ENCODE measurements at places on chromosomes 5 and 9.

DNA sequence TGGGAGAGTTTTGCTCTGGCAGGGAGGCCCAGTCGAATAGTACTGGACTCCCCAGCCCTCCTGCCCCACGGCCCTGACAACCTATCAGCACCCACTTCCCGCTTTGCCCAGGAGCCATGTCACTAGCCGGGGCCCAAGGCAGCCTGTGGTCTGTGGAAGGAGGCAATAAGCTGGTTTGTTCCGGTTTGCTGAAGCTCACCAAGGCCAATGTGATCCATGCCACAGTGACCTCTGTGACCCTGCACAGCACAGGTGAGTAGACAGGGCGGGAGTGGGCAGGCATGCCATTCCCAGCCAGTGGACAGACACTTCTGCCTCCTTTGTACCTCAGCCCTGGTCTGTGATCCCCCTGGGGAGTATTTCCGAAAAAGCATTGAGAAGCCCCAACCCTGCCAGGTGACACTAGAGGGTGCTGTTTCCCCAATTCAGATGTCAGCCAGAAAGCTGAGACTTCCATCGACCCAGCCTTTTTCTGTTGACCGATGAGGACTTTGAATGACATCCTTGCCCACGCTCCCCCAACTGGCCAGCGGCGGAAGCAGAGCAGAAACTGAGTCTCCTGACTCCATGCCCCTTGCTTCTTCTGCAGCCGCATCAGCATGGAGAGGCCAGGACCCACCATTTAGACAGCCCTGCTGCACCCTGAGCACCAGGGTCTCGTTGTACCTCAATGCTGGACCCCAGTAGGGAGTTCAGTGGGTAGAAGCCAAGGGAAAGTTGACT lies 9.6 kb downstream of the PCYOX1L start:
- DNase-seq = peak; percentile 72

GRCh38 chr5:43010935-43011315 lies 29.2 kb downstream of the ANXA2R start:
- no peak for DNase-seq

DNA sequence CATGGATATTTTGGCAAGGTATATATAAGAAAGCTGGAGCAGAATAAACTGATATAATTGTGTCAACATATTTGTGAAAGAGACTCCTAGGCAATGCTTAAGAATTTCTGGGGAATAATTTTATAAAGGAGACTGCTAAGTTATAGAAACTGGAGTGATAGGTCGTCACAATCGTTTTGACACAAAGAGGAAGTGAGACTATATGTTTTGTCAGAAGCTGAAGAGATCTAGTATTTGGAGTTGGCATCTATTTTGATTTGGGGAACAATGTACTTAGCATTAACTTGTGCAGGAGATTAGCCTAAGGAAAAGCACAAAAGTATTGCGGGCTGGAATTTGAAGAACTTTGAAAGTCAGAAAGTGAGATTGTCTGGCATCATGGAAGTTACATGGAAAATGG lies 582.5 kb downstream of the TAF11L14 start:
- DNase-seq = no peak

- no peak for DNase-seq
Measured at GRCh38 chr9:135416664-135417290, 62.8 kb upstream of the PPP1R26 start.

DNA sequence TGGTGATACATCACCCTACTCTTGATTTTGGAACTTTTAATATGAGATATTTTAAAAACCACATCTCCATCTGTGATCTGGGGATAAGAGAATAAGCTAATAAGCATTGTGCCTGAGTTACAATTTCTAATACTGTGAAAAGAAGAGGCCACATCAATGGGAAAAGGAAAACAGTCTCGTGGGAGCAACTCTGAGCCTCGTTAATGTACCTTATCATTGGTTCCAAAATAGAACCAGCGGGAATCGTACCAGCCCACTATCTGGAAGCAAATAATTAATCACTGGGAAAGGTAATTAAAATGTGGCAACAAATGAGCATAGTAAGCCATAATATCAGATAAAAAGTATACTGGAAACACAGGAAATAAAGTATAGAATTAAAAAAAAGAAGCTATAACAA lies 28.0 kb upstream of the CEP78 start:
- DNase-seq = no peak

DNA sequence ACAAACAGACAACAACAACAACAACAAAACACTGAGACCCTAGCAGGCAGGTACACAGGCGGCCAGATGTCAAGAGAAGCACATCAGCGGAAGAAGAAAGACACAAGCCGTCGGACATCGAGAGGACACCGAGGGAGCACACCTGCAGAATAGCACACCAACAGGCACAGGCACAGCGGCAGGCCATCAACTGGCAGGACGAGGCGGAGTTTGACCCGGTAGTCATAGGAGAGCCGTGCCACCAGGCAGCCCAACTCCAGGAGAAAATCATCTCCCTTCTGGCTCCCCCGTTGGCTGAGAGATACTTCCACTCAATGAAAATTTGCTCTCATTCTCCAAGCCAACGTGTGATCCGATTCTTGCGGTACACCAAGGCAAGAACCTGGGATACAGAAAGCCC lies 352.1 kb upstream of the IZUMO3 start:
- DNase-seq = no peak

DNA sequence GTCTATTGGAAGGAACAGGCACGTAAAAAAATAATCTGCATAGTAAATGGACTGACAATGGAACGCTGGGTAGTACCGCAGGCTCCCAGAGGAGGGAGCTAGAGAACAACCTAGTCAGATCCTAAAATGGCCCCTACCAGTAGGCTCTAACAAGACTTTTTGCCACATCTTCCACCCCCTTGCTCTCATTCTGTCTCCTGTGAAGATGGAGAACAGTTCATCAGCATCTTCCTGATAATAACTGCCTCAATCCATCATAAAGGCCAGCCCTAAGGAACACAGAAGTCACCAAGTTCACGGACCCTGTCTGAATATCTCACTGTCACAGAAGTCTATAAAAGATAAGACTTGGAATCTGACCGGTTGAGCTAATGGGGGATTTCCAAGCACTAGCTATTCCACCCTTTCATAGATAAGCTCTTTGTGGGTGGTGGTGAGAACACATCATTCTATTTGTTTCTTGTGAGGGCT lies 133.4 kb downstream of the SLC1A3 start:
- DNase-seq = peak; percentile 71

DNA sequence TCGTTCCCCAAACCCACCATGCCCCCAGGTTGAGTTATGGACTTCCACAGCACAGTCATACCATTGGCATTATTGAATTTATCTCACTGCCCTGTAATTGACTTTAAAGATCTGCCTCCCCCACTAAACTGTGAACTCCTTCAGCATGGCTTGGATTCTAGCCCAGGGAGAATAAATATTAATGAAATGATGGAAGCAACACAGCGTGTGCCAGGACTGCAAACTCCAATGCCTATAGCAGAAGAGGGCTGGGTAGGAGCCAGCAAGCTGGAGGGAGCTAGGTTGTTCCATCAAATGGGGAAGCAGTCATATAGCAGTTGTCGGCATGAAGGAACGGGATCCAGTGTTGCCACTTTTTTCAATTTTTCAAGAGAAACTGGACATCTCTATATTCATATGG lies 69.0 kb upstream of the MSX2 start:
- no peak for DNase-seq

- no peak for DNase-seq
Measured at GRCh38 chr9:111154081-111154562, 115.9 kb upstream of the LPAR1 start.

GRCh38 chr5:180908400-180908799 lies 9.4 kb downstream of the BTNL8 start:
- DNase-seq = no peak

DNA sequence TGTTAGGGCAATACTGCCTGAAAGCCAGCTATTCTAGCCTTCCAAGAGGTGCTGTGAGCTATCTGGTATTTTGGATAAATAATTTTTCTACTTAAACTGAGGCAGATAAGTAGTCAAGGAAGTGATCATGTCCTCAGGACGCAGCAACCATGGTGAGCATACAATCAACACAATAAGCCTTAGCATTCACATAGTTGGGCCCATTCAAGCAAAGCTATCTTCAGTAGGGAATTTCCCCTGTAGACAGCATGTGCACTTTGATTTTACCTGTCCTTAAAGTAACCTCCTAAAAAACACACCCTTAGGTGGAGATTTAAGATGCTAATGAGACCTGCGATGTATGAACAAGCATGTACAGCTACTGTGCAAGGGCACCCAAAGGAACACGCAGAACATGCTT lies 76.2 kb upstream of the HCN1 start:
- DNase-seq = no peak

DNA sequence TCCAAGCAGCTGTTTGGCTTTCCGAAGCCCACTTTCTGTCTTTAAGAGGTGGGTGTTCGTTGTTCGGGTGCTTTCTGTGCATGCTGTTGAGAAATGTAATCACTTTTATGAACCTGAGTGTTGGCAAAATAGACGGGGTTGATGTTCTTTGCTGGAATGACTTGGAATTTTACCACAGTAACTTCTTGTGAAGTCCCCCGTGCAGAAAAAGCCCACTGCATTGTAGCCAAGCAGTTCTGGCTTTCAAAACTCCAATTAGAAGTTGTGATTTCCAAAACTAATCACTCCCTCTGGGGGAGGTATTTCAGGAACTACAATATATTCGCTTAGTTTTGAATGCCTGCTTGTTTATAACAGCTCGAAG lies 111.1 kb downstream of the PAM start:
- DNase-seq = no peak

- no peak for DNase-seq
Measured at GRCh38 chr9:104319685-104320084, 184.4 kb upstream of the OR13F1 start.

DNA sequence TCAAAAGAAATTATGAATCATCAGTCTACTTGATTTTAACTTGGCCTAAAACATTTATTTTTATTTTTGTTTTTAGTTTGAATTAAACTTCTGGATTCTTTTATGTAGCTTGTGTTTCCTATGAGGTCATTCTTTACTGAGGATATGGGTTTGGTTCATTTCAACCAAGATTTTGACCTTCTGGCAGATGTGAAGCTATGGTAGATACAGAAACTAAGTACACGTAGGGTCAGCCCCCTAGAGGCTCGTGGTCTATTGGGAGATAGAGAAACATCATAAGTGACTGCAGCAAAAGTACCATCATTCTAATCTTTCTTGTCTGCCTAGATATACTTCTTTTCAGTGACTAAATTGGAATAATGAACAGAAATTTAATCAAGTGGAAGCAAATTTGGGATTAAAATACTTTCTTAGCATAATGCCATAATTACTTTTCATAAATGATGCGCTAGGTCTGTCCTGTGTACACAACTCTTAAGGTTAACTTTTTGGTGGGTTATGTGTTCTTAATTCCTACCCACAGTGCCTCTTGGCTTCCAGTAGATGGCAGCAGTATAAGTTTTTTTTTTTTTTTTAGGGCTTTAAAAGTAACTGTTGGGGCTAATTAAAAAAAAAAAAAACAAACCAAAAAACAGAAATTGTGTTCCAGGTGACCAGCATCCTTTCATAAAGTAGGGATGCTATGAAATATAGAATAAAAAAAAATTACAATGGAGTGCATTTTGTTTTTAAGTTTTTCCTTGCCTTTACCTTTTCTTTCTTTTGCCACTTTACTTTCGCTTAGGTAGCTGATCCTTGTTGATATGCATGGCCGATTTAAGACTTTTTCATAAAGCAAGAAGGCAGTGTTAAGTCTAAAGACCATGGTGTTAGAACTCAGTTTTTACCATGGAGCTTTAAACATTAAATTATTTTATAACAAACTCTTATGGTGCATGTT lies 49.9 kb downstream of the LRRTM2 start:
- DNase-seq = no peak

DNA sequence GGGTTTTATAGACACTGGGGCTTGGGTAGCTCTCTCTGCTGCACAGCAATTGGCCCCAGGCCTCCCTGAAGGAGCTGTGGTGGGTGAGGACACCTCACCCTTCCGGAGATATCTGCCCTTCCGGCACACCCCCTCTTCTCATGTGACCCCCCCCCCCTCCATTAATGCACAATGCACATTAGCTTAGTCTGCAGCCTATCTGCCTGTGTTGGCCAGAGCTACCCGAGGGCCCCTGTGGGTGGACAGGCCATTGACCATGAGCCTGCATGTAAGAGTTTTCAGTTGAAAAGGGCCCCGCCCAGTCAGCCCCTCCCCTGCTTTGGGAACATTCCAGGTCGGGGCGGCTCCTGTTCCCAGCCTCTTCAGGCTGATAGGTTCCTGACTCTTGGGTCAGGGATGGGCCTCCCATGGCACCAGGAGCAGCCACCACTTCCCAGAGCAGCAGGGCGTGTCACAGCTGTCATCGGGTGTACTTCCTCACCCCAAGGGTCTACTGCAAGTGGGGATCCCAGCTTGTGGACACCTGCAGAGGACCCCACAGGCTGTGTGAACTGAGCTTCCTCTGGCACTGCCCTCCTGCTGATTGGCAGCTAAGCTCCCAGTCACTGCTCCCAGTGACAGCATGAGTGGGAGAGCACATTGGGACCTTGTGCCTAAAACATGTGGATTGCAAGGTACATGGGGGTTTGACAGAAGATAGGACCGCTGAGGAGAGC lies 17.8 kb downstream of the PHF2 start:
- DNase-seq = no peak

GRCh38 chr5:148168246-148168645 lies at the start of gene SPINK14:
TSS of gene SPINK14 (plus strand) at chr5:148168546. CDS start at chr5:148169733, 1,187 bp downstream.
- DNase-seq = no peak

DNA sequence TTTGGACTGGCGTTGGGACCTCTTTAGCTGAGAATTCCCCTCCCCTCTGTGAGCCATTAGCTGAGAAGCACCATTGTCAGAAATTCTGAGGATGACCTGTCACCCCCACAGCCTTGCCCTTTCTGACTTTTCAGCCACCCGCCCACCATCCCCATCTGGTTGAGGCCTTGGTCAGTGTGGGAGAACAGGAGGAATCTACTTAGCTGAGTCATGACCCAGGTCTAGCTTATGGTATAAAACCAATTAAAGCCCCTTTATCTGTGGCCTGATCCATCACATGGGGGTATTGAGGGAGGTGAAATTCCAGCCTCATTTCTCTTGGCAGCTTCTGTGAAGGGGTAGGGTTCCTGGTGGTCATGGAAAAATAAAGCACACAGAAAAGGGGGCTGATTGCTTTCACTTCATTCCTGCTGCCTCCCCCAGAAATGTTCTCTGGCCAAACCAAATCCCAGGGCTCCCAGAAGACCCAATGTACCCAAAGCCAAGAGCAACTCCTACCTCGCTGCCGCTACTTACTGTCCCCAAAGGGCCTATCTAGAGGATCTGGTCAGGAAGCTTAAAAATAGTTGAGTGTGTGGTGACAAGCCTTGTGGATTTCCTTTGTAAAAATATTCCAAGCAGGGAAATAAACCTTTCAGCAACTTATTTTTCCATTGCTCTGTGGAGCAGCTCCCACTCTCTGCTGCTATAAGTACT lies 174.8 kb upstream of the TNC start:
- DNase-seq = no peak

- DNase-seq = no peak
Measured at GRCh38 chr9:8717146-8717545, 917.6 kb upstream of the DMAC1 start.
